A549 treated with Mapracorat at 1 μM for 4 hours (cell line): ENCODE measurements at places on chromosomes 13 and 19. TPM values are rescaled to one million over a fixed set of nuclear protein-coding genes. Genes with fewer than 3 reads are reported as not detected.

ICAM3 gene
- total RNA-seq = 5.4 to 10.2 TPM (median 8.5 TPM) in 5 replicates

SPTBN4 gene
- 0.34 to 0.85 TPM (median 0.59 TPM) in 5 replicates for total RNA-seq

CYP4F22 gene
- total RNA-seq = 0.08 to 0.31 TPM (median 0.18 TPM) in 5 replicates

LYPD5 gene
- total RNA-seq = 0.20 to 0.41 TPM (median 0.25 TPM) in 5 replicates

POSTN gene
- 0.05 to 0.15 TPM (median 0.09 TPM) in 3 of 5 replicates, not detected in the others for total RNA-seq

SSC5D gene
- 0.53 to 0.93 TPM (median 0.61 TPM) in 5 replicates for total RNA-seq

MZT1 gene
- total RNA-seq = 8.8 to 12.6 TPM (median 10.8 TPM) in 5 replicates

RASA3 gene
- 9.2 to 11.8 TPM (median 10.7 TPM) in 5 replicates for total RNA-seq

LRRC63 gene
- total RNA-seq = 0.07 TPM in 1 of 5 replicates, not detected in the others

LILRB3 gene
- 0.11 to 0.20 TPM (median 0.15 TPM) in 5 replicates for total RNA-seq

HTR2A gene
- total RNA-seq = not detected in 5 replicates

RGL3 gene
- total RNA-seq = 1.1 to 3.0 TPM (median 1.7 TPM) in 5 replicates

ALG5 gene
- 36.0 to 44.3 TPM (median 38.0 TPM) in 5 replicates for total RNA-seq

TMEM86B gene
- 3.1 to 5.4 TPM (median 3.9 TPM) in 5 replicates for total RNA-seq

CGB8 gene
- total RNA-seq = 2.4 to 3.4 TPM (median 3.2 TPM) in 5 replicates

EBI3 gene
- total RNA-seq = 2.8 to 4.4 TPM (median 3.3 TPM) in 5 replicates

FFAR2 gene
- not detected in 5 replicates for total RNA-seq

CGB3 gene
- 0.64 TPM in 1 of 5 replicates, not detected in the others for total RNA-seq

PSG3 gene
- 0.07 to 0.18 TPM (median 0.14 TPM) in 3 of 5 replicates, not detected in the others for total RNA-seq

SHISA2 gene
- total RNA-seq = not detected in 5 replicates

MLLT1 gene
- total RNA-seq = 14.8 to 22.9 TPM (median 22.0 TPM) in 5 replicates

LYPD3 gene
- total RNA-seq = 0.26 to 0.55 TPM (median 0.40 TPM) in 5 replicates

PRR19 gene
- 2.8 to 4.4 TPM (median 3.8 TPM) in 5 replicates for total RNA-seq
